GM23338 (cell line): ENCODE measurements at places on chromosomes 4 and X. TPM values are rescaled to one million over a fixed set of nuclear protein-coding genes. Genes with fewer than 3 reads are reported as not detected.

Gene LDB2
- 80.1 and 89.1 TPM in 2 replicates for total RNA-seq

Gene SERPINA7
- total RNA-seq: not detected in 2 replicates

Gene LUZP4
- not detected in 2 replicates for total RNA-seq

- no peaks in the 10 kb centered on the region for H3K4me1 ChIP-seq
- no peak overlapping the region for H3K27ac ChIP-seq
Measured at GRCh38 chr4:109939190-109939589, 26.5 kb downstream of the EGF start.

GRCh38 chrX:151753313-151754046, 18.9 kb downstream of the CNGA2 start:
- no peak overlapping the region for H3K4me3 ChIP-seq
- no peaks in the 10 kb centered on the region for H3K36me3 ChIP-seq
- H3K4me1 ChIP-seq: peaks cover 7% of the 10 kb centered on the region; the same call in 1 of the 2 replicates
- DNase-seq: peak; percentile 74
- H3K27ac ChIP-seq: no peak overlapping the region
- no peaks in the 10 kb centered on the region for H3K27me3 ChIP-seq

DNA sequence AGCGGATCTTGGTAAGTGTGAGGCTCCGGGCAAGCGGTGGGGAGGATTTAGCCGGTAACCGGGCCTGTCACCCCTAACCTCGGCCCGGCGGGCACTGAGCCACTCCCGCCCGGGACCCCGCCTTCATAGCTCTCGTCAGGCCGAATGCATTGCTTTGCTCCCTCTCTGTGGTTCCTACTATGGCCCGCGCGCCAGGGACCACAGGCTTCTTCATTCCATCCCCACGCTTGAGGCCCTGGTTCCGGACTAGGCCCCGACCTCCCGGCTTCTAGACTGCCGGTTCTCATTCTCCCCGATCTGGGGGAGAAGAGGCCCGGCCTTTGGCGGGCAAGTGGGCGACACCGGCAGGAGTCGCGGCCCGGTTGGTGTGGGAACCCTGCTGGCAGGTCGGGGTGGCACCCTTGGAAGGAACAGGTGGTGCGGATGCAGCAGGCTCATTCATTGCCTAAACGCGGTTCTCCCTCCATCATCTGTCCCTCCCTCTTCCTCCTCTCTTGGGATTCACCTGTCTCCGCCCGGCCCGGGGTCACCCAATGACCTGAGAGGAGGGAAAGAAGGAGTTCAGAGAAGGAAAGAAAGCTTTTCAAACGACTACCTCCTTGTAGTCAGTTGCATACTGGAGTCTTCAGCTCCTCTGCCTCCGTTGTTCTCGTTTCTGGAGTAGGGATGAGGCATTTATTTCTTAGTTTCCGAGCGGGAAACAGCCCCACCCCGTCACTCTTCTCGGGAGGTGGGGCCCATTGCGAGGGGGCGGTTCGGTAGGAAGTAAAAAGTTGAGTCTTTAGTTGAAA, at the start of gene NDUFC1:
Gene NDUFC1 (minus strand): TSS at position 657 of the 791 bp plus-strand sequence. CDS start 6,679 bp downstream, outside the sequence.
- DNase-seq: peak; percentile 81
- peak within 1 kb of the TSS; percentile 94 for H3K27ac ChIP-seq
- peaks cover 19% of the 10 kb centered on the region; the same call in 1 of the 2 replicates for H3K4me1 ChIP-seq

DNA sequence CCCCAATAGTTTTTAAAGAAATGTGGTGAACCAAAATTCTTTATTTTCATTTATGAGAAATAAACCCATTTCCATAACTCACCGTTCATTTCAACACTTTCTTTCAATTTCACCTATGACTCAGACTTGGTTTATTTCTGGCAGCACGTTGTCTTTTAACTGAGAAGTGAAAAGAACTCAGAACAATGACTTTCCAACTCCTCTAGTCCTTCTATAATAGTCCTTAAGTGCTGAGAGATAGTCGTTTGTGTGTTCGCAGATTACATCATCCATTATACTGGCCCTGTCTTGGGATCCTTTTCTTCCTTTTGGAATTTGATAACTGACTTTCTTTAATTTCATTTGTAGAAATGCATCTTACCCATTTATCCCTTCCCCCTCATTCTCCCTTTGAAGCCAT, 113.6 kb downstream of the GLUD2 start:
- DNase-seq: no peak
- H3K36me3 ChIP-seq: no peaks in the 10 kb centered on the region
- no peak overlapping the region for H3K27ac ChIP-seq
- no peaks in the 10 kb centered on the region for H3K27me3 ChIP-seq
- H3K4me3 ChIP-seq: no peak overlapping the region
- no peaks in the 10 kb centered on the region for H3K4me1 ChIP-seq

GRCh38 chr4:152209772-152210493, 326.0 kb downstream of the FBXW7 start:
- H3K4me1 ChIP-seq: peaks cover 14% of the 10 kb centered on the region
- no peaks in the 10 kb centered on the region for H3K27me3 ChIP-seq
- DNase-seq: no peak
- H3K4me3 ChIP-seq: no peak overlapping the region
- no peaks in the 10 kb centered on the region for H3K36me3 ChIP-seq

- no peaks in the 10 kb centered on the region for H3K36me3 ChIP-seq
- DNase-seq: peak; percentile 31
- no peak overlapping the region for H3K4me3 ChIP-seq
- no peak overlapping the region for H3K27ac ChIP-seq
Measured at GRCh38 chr4:182578402-182578801, 335.2 kb downstream of the TENM3 start.

Gene EFHC2
- total RNA-seq: 2.6 and 3.1 TPM in 2 replicates

Gene OFD1
- 21.2 and 25.4 TPM in 2 replicates for total RNA-seq

Gene OCRL
- 14.5 and 16.5 TPM in 2 replicates for total RNA-seq

Gene PDCL2
- 0.35 TPM in 1 of 2 replicates, not detected in the other for total RNA-seq

Gene ITGB1BP2
- 3.2 and 10.9 TPM in 2 replicates for total RNA-seq

- DNase-seq: peak; percentile 29
- H3K27ac ChIP-seq: no peak overlapping the region
- no peak overlapping the region for H3K4me3 ChIP-seq
- H3K27me3 ChIP-seq: no peaks in the 10 kb centered on the region
Measured at GRCh38 chrX:133005042-133005441, 46.6 kb upstream of the HS6ST2 start.

Gene HSFX3
- total RNA-seq: not detected in 2 replicates

DNA sequence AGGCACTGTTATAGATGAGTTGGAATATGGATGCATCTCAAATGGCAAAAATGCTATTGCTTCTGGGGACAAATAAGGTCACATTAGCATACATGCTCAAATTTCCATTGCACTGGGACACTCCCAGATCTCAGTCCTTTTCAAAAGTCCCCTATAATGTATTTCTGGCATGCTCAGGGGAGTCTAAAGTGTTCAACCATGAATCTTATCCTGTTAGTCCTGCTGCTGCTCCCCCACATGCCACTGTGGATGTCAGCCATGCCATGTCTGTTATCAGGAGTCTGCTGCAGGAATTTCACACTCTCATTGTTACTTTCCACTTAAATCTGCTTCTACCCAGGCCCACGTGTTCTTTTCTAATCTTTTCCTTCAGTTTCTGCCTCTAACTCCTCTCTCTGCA, 1000.6 kb downstream of the CCSER1 start:
- no peak for DNase-seq
- no peaks in the 10 kb centered on the region for H3K27me3 ChIP-seq
- no peaks in the 10 kb centered on the region for H3K4me1 ChIP-seq
- H3K4me3 ChIP-seq: no peak overlapping the region
- H3K36me3 ChIP-seq: no peaks in the 10 kb centered on the region

GRCh38 chrX:63743596-63743995, 41.4 kb downstream of the ARHGEF9 start:
- H3K27ac ChIP-seq: no peak overlapping the region
- no peak overlapping the region for H3K4me3 ChIP-seq
- no peaks in the 10 kb centered on the region for H3K27me3 ChIP-seq
- no peaks in the 10 kb centered on the region; the same call in 1 of the 2 replicates for H3K4me1 ChIP-seq

GRCh38 chr4:3788366-3788660, 22.1 kb downstream of the ADRA2C start:
- H3K27ac ChIP-seq: no peak overlapping the region
- H3K36me3 ChIP-seq: no peaks in the 10 kb centered on the region
- H3K27me3 ChIP-seq: no peaks in the 10 kb centered on the region
- H3K4me1 ChIP-seq: no peaks in the 10 kb centered on the region
- H3K4me3 ChIP-seq: no peak overlapping the region

Gene RHOXF2B
- total RNA-seq: not detected in 2 replicates

- DNase-seq: no peak
- H3K4me1 ChIP-seq: no peaks in the 10 kb centered on the region; the same call in 1 of the 2 replicates
Measured at GRCh38 chr4:69731241-69731640, 29.2 kb downstream of the SULT1B1 start.

Gene CXCL6
- 7.2 and 9.5 TPM in 2 replicates for total RNA-seq

DNA sequence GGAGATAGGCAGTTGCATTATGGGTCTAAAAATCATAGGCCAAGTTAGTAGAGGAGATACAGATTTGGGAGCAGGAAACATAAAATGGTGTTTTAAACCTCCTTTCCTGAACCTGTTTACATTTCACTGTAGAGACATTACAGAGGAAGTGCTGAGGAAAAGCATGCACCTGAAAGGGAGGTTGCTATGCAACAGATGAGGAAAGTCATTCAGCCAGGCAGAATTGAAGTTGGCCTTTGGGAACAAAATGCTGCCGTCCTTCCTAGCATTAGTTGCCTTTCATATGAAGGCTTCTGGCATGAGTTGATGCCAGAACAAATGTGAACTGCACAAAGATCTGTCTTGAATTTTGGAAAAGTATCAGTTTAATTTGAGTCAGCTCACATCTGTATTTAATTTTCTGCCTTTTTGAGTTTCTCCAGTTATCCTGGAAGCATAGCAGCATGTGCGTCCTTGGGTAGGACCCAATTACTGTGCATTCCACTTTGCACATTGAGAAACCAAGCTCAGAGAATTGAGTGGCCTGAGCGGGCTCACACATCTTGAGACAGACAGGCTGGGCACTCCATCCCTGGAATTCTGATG, 38.2 kb downstream of the MAGED1 start:
- H3K27ac ChIP-seq: no peak overlapping the region
- H3K4me3 ChIP-seq: no peak overlapping the region
- DNase-seq: peak; percentile 2
- no peaks in the 10 kb centered on the region for H3K4me1 ChIP-seq
- no peaks in the 10 kb centered on the region for H3K27me3 ChIP-seq

Gene TIMM8A
- total RNA-seq: 19.3 and 23.5 TPM in 2 replicates

- no peaks in the 10 kb centered on the region for H3K4me1 ChIP-seq
- H3K27me3 ChIP-seq: no peaks in the 10 kb centered on the region
- H3K27ac ChIP-seq: no peak overlapping the region
- no peak overlapping the region for H3K4me3 ChIP-seq
- DNase-seq: no peak
- H3K36me3 ChIP-seq: 0 out of 2 replicates have a peak, but pooled peaks cover under 1% of the 10 kb centered on the region
Measured at GRCh38 chr4:54165438-54165837, 63.7 kb upstream of the PDGFRA start.

Gene PPP4R3C
- not detected in 2 replicates for total RNA-seq

- no peak overlapping the region for H3K4me3 ChIP-seq
- peak; percentile 35 for DNase-seq
- H3K36me3 ChIP-seq: no peaks in the 10 kb centered on the region
- no peaks in the 10 kb centered on the region for H3K27me3 ChIP-seq
Measured at GRCh38 chr4:74056114-74056857, 17.8 kb upstream of the CXCL3 start.

Gene STARD8
- total RNA-seq: 3.5 and 5.6 TPM in 2 replicates

DNA sequence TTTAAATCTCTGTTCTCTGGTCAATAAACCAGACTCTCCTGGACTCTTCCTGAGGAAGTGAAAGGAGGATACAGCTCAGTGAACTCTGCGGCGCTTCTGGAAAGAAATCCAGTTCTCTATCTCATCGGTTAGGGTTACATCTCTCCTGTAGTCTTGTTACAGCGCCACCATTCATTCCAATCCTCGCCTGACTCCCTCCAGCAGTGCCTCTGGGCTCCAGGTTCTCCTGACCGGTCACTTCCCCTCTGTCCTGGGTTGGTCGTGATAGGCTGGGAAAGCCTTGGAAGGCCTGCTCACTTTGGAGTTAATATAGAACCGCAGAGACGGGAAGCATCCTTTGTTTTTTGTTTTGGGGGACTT, 97.0 kb upstream of the STOX2 start:
- H3K27ac ChIP-seq: no peak overlapping the region
- no peaks in the 10 kb centered on the region for H3K36me3 ChIP-seq
- no peaks in the 10 kb centered on the region for H3K27me3 ChIP-seq
- no peak overlapping the region for H3K4me3 ChIP-seq

Gene MMRN1
- total RNA-seq: not detected in 2 replicates

Gene PNMA6A
- 6.6 and 7.1 TPM in 2 replicates for total RNA-seq

GRCh38 chr4:75848891-75849290, 53.4 kb downstream of the PPEF2 start:
- peaks cover 19% of the 10 kb centered on the region for H3K4me1 ChIP-seq
- H3K27me3 ChIP-seq: no peaks in the 10 kb centered on the region
- no peak for DNase-seq
- H3K4me3 ChIP-seq: no peak overlapping the region
- no peaks in the 10 kb centered on the region for H3K36me3 ChIP-seq

DNA sequence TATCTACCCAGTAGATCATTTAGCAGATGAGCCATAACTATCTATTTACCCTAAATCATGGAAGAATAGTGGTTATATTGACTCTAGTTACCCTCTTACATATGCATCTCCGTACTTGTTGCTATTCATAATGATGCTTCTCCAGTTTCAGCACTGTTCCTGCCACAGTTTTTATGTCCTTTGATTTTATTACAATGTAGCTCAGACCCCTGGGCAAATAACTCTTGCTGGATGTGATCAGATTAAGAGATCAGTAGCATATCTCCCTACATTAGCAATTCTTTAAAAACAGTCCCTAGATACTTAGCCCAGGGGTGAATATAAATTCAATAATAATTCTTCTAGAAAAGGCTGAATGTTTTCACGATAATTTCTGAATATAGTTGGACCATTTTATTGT, 696.5 kb downstream of the ADGRL3 start:
- DNase-seq: no peak
- no peaks in the 10 kb centered on the region for H3K27me3 ChIP-seq
- H3K27ac ChIP-seq: no peak overlapping the region
- H3K4me1 ChIP-seq: 0 out of 2 replicates have a peak, but pooled peaks cover under 1% of the 10 kb centered on the region
- H3K4me3 ChIP-seq: no peak overlapping the region
- H3K36me3 ChIP-seq: no peaks in the 10 kb centered on the region

GRCh38 chr4:3461515-3462291, 1.4 kb upstream of the DOK7 start:
- no peaks in the 10 kb centered on the region for H3K36me3 ChIP-seq
- H3K4me3 ChIP-seq: no peak overlapping the region
- H3K27ac ChIP-seq: no peak overlapping the region
- H3K4me1 ChIP-seq: no peaks in the 10 kb centered on the region; the same call in 1 of the 2 replicates
- peaks cover 49% of the 10 kb centered on the region for H3K27me3 ChIP-seq
- DNase-seq: no peak

- H3K4me1 ChIP-seq: no peaks in the 10 kb centered on the region
- no peaks in the 10 kb centered on the region for H3K36me3 ChIP-seq
- no peaks in the 10 kb centered on the region for H3K27me3 ChIP-seq
Measured at GRCh38 chrX:11996810-11997209, 141.5 kb upstream of the FRMPD4 start.

- peaks cover 19% of the 10 kb centered on the region for H3K4me1 ChIP-seq
- no peak overlapping the region for H3K4me3 ChIP-seq
- no peaks in the 10 kb centered on the region for H3K36me3 ChIP-seq
- DNase-seq: peak; percentile 18
- H3K27me3 ChIP-seq: no peaks in the 10 kb centered on the region
- H3K27ac ChIP-seq: no peak overlapping the region
Measured at GRCh38 chr4:94571298-94571697, 119.6 kb downstream of the PDLIM5 start.

Gene XKRX
- total RNA-seq: 0.83 and 1.6 TPM in 2 replicates
